Left kidney (tissue), 8 donors: ENCODE measurements at places on chromosomes 7 and 10.

DNA sequence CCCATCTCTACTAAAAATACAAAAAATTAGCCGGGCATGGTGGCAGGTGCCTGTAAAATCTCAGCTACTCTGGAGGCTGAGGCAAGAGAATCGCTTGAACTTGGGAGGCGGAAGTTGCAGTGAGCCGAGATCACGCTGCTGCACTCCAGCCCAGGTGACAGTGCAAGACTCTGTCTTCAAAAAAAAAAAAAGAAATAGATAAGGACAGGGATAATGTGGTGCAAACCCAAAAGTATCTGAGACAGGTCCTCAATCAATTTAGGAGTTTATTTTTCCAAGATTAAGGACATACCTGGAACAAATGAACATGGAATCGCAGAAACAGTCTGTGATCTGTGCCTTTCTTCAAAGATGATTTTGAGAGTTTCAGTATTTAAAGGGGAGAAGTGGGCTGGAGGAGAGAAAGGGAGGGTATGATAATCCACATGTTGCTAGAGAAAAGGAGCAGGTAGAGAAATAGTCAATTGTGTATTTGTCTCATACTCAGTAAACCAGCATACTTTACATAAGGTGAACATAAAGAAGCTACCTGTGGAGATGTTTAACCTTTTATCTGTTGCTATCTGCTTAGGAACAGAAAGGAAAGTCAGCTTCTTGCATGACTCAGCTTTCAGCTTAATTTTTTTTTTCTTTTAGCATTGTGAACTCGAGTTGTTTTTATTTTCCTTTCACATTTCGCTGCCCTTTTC, 4.9 kb upstream of the MTPN start:
- DNase-seq = no peak

- DNase-seq = no peak
These were observed 404.6 kb downstream of the PHTF2 start for GRCh38 chr7:78203042-78203720.

DNA sequence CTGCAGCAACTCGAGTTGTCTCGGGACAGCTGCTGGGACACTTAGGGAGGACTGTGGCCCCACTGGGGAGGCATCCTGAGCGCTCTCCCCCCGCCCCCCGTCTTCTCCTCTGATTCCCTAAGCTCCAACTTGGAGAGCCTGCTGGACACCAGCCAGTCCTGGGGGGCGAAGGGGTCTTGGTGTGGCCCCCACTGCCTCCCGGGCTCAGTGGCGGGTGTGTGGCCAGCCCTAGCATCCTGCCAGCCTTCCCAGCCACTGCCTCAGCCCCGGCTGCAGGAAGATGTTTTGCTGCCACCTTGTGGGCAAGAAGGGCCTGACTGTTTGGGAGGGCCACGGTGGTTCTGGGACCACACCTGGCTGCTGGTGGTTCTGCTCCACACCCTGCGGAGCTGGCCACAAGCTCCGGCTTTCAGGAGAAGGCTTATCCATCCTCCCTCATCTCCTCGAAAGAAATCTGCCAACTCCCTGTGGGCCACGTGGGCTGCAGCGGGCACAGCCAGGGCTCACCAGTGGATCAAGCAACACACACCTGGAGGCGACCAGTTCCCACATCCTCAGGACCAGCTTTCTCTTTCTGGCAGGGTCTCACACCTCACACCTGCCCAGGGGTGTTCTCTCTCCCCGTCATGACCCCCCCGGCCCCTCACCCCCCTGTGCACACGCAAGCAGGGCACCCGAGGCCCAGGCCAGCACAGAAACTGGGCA, 24.8 kb downstream of the AGAP3 start:
- DNase-seq = no peak

DNA sequence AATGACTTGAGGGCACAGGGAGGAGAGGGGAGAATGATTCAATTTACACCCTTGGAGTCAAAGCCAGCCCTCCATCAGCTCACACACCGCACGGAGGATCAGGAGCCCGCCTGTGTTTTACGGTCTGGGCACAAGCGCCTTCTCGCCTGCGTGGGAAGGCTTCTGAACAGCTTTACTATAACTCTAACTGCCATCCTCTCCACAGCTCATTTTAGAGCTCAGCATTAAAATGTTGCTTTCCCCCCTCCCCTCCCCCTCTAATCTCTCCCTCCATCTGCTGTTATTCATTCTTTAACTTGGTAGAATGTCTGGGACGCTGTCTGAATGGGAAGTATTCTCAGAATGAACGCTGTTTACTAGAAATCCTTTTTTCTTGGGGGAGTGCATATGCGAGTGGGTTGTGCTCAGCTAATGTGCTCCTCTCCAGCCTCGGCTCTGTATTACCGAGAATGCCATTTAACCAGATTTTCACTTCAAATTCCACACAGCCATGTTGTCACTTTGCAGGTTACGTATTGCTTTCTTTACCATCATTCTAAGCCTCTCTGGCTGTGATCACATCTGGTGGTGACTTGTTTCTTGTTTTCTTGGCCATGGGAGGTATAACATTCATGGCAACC, 140.1 kb downstream of the GFRA1 start:
- no peak for DNase-seq

DNA sequence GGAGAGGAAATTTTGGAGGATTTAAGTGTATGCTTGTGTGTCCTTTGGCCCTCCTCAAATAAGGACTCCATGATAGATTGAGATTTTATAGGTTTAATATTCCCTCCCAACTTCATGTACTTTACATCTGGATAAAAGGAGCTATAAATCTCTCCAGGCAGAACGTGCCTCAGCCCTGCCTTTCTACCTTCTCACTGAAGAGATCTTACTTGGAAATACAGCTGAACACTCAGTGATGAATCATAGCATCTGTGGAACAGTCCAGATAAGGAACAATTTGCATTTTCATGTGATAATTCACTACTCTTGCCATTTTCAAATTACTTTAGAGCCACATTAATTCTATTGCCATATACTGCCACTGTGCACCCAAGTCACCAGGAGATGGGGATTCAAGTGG, 364.6 kb upstream of the PODXL start:
- DNase-seq = no peak

DNA sequence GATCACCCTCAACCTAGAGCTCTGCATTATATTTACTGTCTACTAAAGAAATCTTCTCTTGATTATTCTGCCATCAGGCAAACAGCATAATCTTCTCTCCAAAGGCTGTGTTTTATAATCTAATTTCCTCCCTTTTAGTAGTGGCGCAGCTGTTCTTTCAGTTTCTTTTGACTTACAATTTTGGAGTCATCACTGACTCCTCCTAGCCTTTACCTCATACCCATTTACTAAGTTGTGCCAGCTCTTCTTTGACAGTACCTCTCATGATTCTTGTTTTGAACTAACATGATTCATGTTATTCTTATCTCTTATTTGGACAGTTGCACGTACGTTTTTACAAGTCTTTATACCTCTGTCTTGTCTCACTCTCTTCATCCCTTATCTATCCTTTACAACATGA, 113.0 kb downstream of the FOXP2 start:
- DNase-seq = no peak

DNA sequence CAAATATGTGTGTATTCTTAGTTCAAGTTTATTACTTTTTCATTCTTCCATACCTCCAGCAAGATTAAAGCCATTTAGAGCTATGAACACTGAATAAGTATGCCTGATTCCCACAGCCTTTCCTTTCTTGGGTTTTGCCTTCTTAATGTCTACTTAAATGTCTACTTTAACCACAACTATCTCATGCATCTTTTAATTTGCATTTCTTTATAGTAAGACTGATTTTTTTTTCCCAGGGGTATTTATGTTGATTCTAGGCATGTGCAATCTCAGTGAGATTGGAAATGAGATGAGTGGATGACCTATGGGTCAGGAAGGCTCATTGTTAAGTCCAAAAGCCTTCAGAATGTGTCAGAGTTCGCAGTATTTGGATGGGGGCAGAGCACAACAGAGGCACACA, 3.6 kb downstream of the PCBD1 start:
- DNase-seq = no peak
